Stimulated activated CD4-positive, alpha-beta T cell treated with anti-CD3 and anti-CD28 coated beads, TNF-alpha, amount 100 ng/mL, for 48 hours (primary cell): ENCODE measurements at places on chromosomes 12 and 14.

DNA sequence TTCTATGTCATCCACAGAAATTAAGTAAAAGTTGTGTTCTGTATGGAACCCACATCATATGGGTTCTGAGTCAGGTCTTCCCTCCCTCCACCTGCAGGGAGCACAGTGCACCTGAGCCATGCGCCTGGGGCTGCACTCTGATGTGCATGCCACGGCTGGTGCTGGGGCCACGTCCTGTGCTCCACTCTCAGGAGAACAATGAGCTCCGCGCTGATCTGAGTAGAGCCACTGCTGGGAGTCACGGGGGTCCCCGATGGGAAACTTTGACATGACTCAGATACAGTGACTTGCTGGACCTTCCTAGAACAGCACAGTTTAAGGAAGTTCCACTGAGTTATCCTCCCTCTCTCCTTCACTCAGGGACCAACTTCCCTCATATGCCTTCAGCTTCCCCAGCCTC, 683.4 kb downstream of the TMEM121 start:
- DNase-seq: no peak

DNA sequence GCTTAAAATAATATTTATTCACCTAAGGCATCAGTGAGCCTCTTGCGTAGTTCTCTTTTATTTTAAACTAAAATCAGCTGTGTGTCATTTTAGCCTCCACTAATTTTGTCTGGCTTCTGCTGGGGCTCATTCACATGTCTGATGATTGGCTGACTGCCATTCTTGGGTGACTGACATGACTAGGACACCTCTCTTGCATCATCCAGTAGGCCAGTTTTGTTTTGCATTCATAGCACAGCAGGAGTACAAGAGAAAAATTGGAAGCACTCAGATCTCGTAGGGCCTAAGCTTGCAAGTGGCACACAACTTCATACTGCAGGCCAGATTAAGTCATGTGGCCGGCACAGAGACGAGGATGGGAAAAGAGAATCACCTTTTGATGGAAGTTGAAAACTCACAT, 1226.5 kb downstream of the GALC start:
- no peak for DNase-seq

DNA sequence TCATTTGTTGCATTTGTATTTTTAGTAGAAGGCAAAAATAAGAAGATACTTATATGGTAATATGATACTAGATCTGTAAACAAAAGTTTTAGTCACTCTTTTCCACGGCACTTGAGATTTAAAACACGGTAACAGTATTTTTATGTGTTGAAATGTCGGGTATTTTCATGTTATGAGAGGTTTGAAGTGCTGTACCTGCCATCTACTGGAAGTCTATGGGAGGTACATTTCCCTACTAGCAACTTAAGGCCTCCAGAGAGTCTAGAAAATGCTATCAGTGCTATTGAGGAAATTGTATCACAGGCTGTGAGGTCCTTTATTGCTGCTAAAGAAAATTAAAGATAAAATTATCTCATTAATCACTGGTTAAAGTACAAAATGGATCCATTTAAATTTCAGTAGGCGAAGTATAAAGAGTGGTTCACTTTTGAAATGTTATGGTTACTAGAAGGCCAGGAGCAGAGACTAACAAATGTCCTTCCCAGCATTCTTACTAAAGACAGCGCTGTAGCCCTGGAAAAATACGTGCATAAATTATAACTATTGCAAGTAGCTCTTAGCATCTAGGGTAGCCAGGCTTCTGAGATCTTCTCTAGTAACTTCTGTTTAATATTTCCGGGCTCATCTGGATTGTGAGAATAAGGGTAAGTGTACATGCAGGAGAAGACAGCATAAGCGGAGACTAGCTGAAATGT, 77.6 kb upstream of the PRKD1 start:
- DNase-seq: no peak

GRCh38 chr12:51118706-51119105, 35.3 kb upstream of the CSRNP2 start:
- no peak for DNase-seq

- DNase-seq: no peak
Observed at GRCh38 chr12:116537101-116537904, 21.9 kb upstream of the MAP1LC3B2 start.

DNA sequence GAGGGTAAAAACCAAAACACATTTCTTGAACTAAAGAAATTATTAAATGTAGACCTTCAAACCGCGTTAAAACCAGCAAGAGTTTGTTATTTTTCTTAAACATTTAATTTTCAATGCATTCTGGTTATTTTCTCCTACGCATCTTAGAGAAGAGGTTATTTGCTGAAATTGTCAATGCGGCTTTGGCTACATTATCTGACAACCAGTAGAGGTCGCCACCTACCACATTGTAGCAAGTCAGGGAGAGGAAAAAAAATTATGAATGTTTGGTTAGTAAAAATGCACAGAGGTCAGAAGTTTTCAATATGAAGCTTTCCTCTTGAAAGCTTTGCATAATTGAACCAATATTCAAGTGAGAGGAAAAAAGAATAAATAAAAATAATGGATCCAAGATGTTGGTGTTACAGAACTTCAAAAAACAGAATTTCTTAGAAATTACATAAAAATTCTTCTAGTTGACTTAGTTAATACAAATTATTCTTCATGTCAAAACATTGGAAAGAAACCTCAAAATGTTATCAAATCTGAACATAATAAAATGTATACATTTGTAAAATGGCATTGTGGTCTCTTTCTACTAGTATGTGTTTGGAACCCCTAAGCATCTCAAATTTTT, 159.4 kb upstream of the TMTC2 start:
- peak; percentile 14 for DNase-seq

GRCh38 chr12:63894132-63894531, 49.6 kb downstream of the SRGAP1 start:
- DNase-seq: no peak

- DNase-seq: no peak
Observed at GRCh38 chr14:50348933-50349332, 36.8 kb downstream of the DMAC2L start.

- DNase-seq: no peak
Observed at GRCh38 chr12:32773691-32774090, 18.0 kb upstream of the YARS2 start.

- DNase-seq: no peak
Observed at GRCh38 chr14:99679543-99679942, 4.6 kb upstream of the CYP46A1 start.

DNA sequence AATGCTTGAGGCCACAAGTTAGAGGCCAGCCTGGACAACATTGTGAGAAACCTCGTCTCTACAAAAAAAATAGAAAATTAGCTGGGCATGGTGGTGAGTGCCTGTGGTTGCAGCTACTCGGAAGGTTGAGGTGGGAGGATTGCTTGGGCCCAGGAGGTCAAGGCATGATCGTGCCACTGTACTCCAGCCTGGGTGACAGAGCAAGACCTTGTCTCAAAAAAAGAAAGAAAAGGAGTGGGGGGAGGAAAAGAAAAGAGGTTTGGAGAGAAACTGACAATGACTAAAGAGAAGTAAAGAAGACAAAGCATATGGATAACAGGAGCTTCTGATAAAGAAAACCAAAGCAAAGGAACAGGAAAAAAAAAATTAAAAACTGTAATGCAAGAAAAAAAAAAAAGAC, 37.4 kb upstream of the SELPLG start:
- DNase-seq: no peak

- no peak for DNase-seq
Observed at GRCh38 chr12:19757317-19757877, 318.1 kb downstream of the AEBP2 start.

DNA sequence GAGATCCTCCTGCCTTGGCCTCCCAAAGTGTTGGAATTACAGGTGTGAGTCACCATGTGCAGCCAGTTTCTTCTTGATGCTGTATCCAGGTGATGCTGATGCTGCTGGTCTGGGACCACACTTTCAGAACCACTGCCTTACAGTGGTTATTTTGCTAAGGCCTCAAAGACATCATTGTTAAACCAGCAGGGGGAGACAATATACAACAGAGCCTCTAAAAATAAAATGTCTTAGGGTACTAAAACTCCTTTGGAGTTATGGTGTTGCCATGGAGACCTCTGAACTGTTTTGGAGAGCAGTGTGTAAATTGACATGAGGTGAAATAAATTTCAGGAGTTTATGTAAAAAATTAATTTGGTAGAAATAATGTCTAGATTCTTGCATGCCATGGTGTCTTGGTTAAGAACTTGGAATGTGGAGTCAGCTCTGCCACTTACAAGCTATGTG, 1.1 kb upstream of the ARG2 start:
- no peak for DNase-seq

DNA sequence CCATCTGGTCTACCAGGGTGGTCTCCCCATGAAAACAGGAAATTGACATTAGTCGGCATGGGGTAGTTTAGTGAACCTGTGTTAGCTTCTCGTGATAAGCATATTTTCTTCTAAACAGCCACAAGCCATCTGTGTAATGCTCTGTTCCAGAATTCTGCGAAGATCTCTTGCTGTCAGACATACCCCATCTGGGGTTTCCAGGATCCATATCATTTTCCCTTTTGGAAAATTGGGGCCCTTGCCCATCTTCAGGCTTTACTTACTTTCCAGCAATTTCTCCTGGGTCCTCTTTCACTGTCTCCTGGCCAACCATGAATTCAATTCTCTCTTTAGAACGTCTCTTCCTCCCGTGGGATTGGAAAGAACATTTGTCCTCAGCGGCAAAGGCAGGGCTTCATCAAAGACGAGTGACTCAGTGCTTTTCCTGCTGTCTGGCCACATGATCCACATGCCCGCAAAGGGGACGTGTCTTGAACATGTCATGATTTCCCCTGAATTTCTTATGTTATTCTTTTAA, 21.4 kb upstream of the NCOR2 start:
- DNase-seq: no peak

- no peak for DNase-seq
Observed at GRCh38 chr14:102094101-102094500, 7.3 kb upstream of the HSP90AA1 start.

GRCh38 chr12:92650228-92650822, 52.5 kb upstream of the PLEKHG7 start:
- DNase-seq: no peak

GRCh38 chr14:103115845-103116572, 7.3 kb upstream of the TNFAIP2 start:
- DNase-seq: no peak

GRCh38 chr14:30876692-30877091, 2.3 kb downstream of the COCH start:
- DNase-seq: no peak

DNA sequence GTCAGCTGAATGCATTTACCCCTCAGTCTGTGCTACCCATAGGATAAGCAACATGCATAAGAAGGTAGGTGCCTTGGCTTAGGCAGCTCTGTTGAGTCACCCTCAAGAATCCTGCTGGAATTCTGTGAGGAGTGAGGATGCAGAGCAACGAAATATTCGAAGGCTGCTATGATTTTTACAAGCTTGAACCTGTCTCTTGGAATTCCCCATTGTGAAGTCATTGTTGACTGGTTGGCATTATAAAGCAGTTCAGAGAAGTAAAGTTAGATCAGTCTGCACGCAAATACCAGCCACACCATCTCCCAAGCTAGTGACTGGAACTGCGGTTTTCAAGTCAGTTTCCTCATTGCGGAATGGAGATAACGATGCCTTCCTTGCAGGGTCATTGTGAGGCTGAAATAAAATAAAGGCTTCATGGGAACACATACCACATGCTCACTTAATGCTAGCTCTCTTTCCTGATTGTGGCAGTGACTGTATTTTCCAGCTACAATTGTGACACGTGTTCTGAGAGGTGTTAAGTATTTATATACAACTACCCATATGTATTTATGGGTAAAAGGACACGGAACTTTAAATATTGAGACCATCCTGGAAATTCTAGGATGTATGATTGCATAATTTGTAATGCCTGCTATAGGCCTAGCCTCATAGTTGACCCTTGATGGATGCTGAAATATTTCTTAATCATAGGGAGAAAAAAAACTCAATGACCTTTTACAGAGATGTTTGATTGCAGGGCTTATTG, 96.7 kb downstream of the ETV6 start:
- DNase-seq: no peak

GRCh38 chr12:29026419-29026818, 122.7 kb upstream of the FAR2 start:
- DNase-seq: no peak

- no peak for DNase-seq
Observed at GRCh38 chr14:76349993-76350392, 25.9 kb upstream of the ESRRB start.

DNA sequence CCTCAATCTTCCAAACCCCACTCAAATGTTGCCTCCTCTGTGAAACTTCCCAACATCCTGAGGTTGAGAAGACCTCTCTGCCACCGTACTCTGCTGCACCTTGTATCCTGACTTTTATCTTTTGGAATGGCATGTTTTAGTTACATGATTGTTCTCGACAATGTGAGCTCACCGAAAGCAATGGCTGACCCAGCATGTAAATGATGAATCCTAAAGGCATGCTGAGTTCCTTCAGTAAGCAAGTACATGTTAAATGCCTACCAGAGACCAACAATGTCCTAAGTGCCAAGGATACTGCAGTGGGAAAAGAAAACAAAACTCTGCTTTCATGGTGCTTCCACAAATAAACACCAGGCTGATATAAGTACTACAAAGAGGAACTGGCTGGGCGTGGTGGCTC, 13.7 kb downstream of the PPP1R13B start:
- DNase-seq: no peak

- no peak for DNase-seq
Observed at GRCh38 chr12:85626001-85626783, 210.0 kb downstream of the RASSF9 start.

DNA sequence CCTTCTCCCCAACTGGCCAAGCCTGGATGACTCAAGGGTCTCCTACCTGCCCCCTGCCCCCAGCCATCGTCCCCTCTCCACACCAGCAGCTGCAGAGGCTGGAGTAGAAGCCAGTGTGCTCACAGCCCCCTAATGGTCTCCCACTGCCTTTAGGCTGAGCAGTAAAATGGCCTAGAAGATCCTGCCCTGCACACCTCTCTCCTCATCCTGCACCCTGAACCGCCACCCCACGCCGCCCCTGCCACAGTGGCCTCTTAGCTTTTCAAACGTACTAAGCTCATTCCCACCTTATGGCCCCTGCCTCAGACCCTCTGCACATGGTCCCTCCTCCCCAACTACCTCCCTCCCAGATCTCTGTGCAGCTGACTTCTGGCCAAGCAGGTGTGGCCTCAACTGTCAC, 46.3 kb downstream of the RBM19 start:
- no peak for DNase-seq

DNA sequence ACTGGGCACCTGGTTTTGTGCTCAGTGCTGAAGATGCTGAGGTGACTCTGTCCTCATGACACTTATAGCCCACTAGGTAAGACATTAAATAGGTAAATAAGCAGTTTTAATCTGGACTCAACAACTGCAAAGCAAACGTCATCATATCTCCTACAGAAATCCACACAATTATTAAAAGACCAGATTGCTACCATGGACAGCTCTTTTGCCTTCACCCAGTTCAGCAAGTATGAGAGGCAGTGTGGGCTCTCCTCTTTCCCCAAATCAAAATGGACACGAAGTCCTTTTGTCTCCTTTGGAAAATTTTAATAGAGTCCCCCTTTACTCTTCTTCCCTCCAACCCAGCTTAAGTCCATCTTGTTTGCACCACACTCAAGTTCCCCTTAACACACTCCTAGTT, 171.1 kb downstream of the RPAP3 start:
- no peak for DNase-seq

DNA sequence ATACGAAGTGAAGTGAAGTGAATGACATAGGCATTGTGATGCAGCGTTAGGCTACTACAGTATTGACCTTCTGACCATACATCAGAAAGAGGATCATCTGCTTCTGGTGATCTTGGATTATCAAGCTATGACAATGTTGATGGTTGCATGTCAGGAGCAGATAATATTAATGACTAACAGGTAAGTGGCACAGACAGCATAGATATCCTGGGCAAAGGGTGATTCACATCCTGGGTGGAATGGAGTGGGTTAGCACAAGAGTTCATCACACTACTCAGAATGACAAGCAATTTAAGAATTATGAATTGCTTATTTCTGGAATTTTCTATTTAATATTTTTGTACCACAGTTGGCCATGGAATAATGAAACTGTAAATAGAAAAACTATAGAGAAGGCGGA, 397.9 kb upstream of the ATP2B1 start:
- DNase-seq: no peak
